ENCODE measurements at places on chromosomes 16 and 17.

GRCh38 chr17:61452301-61453290, at the start of gene TBX4:
Gene TBX4 (plus strand): TSS chr17:61452422. CDS start chr17:61456491, 4,069 bp downstream.
- DNase-seq = no peak

DNA sequence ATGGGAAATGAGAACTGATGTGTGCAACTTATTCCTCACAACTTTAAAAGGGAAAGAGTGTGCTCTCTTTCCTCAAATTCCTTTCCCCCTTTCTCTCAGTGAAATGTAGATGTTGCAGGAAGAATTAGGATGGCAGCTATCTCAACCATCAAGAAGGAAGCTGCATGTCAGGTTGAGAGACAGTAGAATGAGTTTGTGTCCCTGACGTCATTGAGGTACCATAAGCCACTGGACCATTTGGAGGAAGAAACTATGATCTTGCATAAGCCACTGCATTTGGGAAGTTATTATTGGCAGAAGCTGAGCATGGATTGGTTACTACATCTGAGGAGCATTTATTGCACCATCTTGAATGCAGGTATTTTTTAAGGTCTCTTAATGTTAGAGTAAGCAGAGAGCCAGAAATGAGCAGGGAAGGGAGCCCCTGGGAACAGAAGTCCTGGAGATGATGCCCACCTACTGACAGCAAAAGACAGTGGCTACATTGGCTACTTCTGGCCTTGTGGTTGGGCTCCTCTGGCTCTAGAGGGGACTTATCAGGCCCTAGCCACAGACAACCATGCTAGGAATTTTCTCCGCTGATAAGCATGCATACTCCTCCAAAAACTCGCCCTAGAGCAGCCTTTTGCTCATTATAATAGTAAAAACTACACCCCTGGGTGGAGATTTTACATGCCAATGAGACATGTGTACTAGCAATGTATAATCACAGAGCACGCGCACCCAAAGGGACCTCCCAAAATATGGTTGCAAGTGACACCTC, 249.0 kb upstream of the SALL1 start:
- no peak for DNase-seq

GRCh38 chr17:75077496-75078283, 10.1 kb upstream of the SLC16A5 start:
- DNase-seq = peak; percentile 52

GRCh38 chr17:34578016-34578415, 1.4 kb upstream of the TMEM132E start:
- no peak for DNase-seq

GRCh38 chr16:10067835-10068234, 114.4 kb downstream of the GRIN2A start:
- no peak for DNase-seq

GRCh38 chr16:19102187-19102872, 11.4 kb upstream of the ITPRIPL2 start:
- no peak for DNase-seq

DNA sequence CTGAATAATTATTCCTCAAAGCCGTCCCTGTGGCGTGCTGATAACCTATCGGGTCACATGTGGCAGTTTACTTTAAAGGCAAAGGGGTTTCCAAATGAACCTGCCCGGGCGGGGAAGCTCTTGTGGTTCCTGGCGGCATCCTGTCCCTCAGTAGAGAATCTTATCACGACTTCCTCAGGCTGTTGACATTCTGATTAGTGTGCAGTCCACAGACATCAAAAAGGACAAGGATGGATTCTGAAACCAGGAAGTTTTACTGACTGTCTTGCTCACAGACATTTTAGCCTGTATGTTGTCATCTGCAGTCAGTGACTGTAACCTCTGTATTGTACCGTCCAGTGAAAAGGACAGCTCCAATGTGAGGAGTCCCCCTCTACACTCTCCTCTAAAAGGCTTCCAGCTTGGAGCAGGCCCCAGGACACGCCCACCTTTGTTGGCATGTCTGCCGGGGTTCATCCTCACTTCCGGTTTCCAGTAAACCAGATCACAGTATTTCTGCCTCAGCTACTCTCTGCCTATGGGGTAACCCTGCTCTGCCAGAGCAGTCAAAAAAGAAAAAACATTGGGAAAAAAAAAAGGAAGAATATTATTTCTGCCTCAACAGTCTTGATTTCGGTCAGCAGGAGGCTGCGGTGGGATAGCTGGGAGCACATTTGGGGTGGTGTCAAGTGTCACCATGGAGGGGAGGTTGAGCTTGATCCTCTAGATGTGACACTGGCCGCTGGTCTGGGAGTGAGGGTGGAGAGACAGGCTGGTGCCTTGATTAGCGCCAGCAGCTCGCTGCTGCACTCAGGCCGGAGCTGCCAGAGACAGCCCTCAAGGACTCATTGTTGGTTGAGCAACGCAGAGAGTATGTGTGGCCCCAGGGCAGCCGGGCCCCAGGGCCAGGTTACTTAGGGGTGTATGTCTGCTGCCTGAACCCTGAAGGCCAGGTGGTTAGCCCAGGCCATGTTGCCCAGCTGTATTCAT, 89.0 kb upstream of the DNAH17 start:
- DNase-seq = peak; percentile 63

DNA sequence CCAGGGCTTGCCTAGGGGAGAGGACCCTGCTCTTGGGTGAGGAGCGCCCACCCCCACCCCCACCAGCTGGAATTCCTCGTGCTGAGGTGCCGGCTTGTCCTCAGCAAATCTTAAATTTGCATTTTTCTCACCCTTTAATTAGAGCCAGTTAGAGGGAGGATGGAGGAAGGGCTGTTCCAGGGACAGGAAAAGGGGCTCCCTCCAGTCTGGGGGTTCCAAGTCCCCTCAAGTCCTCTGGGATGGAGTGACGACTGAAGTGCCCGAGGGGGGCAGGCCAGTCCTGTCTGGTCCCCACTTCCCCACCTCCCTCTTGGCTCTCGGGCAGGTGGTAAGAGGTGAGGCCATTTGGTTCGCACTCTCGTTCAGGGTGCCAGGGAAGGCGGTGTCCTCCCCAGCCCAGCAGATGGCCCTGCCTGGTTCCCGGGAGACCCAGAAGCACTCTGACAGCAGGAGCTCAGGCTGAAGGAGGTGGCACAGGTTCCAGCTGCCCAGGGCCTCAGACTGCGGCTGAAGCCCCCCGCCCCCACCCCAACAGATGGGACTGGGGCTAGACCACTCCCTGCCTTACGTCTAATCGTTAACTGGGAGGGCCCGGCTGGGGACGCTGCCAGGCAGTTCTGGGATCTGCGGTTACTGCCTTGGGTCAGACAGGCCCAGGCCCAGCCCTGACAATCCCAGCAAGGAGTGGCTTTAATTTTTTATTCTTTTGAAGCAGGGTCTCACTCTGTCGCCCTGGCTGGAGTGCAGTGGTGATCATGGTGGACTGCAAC, 2.2 kb downstream of the RAB26 start:
- DNase-seq = no peak

DNA sequence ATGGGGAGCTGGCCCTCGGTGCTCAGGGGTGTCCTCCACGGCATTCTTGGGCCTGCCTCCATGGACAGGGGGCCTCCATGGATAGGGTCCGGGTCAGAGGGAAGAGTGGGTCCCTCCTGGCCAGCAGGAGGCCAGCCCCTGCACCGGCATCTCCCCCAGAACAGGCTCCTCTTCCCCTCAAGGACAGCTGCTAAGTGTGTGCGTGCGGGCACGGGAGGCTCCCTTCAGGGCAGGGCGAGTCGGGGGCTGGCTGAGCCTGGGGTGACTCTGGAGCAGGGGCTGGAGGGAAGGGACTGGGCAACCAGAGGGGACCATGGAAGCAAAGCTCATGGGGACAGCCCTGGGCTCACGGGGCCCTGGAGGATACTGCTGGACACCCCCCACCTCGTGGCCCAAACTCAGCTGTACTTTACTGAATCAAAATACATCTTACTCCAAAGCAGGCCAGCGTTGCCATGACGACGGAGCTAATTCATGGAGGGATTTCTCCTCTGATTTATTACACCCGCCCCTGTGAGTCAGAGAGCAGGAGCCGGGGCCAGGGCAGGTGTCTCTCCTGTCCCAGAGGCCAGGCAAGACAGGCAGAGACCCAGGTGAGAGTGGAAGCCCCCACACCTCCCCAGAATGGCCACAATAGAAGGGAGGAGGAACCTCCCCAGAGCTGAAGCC, 2.1 kb downstream of the CASKIN1 start:
- no peak for DNase-seq

DNA sequence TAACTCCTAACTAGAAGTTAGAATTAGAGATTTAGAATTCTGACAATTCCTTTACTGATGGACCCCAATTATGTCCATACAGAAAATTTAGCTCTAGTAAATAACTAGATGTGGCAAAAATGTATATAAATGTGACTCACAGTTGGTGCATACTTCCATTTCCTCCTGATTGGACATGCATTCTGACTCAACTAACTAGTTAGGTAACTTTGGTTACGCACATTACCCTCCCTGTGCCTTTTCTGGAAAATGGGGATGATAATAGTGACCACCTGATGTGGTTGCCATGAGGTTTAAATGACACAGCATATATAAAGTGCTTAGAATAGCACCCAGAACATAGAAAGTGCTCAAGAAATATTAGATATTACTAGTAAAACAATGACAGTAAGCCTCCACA, 550.0 kb upstream of the SALL1 start:
- no peak for DNase-seq

DNA sequence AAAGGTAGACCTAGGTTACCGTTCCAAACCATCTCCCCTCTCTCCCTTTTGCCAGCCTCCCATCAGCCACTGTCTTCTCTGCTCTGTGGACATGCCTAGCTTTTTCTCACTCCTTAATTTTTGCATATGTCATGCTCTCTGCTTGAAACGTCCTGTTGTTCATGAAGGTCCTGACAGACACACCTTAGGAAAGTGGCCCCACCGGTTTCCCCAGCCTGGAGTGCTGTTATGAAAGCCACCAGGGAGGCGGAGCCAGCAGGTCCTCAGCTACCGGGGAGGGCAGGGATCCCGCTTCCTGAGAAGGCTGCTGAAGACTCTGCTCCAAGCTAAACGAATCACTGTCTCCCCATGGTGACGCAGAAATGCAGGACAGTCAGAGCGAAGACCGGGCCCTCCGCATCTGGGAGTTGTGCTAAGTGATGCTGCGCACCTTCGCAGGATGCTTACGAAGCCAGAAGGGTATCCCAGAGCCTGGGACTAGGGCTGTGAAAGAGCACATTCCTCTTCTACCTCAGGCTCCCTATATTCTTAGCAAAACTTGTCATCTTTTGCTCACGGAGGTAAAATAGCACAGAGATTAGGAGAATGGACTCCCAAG, 2.3 kb upstream of the SLC16A11 start:
- peak; percentile 41 for DNase-seq

DNA sequence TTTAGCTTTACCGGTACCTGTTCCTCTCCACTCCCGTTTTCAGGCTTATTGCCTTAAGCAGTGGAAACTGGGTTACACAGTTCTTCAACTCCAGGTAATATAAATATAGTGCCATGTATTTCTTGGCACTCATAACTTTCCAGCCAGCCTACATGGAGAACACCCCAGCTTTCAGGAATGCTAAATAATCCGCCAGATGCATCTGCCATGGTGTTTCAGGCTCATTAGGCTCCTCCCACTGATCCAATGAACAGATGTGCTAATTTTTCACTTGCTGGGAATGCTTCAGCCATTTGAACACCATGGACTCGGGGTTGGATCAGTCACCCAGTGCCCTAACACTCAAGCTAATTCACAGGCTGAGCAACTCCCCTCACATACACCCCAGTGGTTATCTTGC, 4.6 kb downstream of the ANKFN1 start:
- no peak for DNase-seq

DNA sequence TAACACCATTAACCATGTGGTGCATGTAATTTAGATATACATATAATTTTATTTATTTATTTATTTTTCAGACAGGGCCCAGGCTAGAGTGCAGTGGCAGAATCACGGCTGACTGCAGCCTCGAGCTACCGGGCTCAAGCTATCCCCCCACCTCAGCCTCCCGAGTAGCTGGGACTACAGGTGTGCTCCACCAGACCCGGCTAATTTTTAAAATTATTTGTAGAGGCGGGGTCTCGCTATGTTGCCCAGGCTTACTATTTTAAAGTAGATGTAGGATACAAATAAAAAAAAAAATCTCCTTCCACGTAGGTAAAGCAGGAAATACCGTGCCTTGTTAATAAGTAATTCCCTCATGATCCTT, 446 bp upstream of the COQ7 start:
- no peak for DNase-seq

- peak; percentile 2 for DNase-seq
Observed at GRCh38 chr17:12256380-12256995, 235.8 kb downstream of the MAP2K4 start.

GRCh38 chr17:32590974-32591373, 104.2 kb downstream of the CDK5R1 start:
- DNase-seq = no peak

DNA sequence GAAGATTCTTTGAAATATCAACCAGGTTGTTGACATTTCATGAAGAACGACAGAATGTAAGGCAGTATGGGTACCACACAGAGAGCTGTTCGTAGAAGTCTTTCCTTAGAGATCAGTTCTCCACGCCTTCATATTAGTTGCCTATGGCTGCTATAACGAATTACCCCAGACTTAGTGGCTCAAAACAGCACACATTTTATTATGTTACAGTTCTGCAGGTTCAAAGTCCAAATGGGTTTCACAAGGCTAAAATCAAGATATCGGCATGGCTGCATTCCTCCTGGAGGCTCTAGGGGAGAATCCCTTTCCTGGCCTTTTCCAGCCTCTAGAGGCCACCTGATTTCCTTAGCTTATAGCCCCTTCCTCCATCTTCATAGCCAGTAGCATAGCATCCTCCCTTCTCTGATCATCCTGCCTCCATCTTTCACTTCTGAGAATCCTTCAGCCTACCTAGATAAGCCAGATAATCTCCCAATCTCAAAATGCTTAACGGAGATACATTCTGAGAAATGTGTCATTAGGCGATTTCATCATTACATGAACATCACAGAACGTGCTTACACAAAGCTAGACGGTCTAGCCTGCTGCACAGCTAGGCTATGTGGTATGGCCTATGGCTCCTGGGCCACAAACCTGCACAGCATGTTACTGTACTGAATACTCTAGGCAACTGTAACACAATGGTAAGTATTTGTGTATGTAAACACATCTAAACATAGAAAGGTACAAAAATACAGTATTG, 26.0 kb downstream of the ERCC4 start:
- DNase-seq = no peak

DNA sequence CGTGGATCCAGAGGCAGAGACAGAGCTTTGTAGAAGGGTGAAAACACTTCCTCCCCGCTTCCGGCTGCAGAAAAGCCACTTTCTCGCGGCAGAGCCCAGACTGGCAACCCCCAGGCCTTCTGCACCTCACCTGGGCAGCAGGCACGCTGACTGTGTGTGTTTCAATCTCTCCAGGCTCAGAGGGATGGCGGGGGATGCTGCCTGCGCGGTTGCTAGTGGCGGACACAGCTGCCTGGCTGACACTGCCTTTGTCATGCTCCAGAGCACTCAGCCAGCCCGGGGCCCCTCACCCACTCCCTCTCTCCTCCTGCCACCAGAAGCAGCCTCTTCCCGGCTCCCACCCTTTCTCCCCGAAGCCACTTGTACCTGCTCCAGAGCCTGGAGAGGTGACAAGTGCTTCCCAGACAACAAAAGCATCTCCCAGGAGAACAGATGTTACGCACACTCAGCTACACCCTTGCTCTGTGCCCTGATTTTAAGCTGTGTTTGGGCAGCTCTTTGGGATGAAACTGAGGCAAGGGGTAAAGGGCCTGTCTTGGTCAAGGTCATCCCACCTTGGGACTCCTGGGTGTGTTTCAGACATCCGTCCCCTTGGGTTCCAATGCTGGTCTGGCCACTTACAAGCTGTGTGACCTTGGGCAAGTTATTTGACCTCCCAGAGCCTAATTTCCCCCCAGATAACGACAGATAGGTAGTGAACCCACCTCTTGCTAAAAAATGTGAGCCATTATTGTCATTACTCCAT, 9.2 kb upstream of the GLIS2 start:
- DNase-seq = peak; percentile 70

All from CD4-positive, alpha-beta T cell treated with Interleukin-12 subunit alpha and Interleukin-12 subunit beta, for 1 hour (primary cell).